Ovary (tissue), 10 donors: ENCODE measurements at places on chromosomes 7 and 10. TPM values are rescaled to one million over a fixed set of nuclear protein-coding genes. Genes with fewer than 3 reads are reported as not detected.

- H3K27me3 ChIP-seq, result no peaks in the 10 kb centered on the region
- no peaks in the 10 kb centered on the region for H3K4me1 ChIP-seq
- no peak overlapping the region for H3K27ac ChIP-seq
Observed at GRCh38 chr10:126456632-126457031, 68.4 kb upstream of the ADAM12 start.

DNA sequence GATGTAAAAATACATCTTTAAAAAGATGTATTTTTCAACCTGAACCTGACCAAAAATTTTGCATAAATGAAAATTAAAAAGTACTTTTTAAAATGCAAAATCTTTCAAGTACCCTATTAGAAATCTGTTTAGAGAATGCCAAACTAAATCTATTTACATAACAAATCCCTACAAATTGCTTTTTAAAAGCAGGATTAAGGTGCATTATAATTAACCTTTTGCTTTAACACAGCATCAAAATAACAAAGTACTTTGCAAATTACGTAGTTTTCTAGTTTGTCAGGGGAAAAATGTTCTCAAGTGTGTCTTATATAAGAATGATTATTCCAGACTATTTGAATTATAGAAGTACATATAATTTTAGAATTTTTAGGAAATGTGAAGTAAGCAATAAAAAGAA, 160.8 kb downstream of the VPS50 start:
- no peak for DNase-seq
- no peaks in the 10 kb centered on the region for H3K27me3 ChIP-seq
- no peaks in the 10 kb centered on the region for H3K4me1 ChIP-seq

GRCh38 chr10:129707406-129708388, 240.7 kb downstream of the MGMT start:
- H3K27me3 ChIP-seq, result no peaks in the 10 kb centered on the region
- DNase-seq, result no peak
- H3K4me3 ChIP-seq, result no peak overlapping the region
- H3K27ac ChIP-seq, result no peak overlapping the region

The CALHM1 gene
- not detected for total RNA-seq

The AZGP1 gene
- total RNA-seq, result 2.3 TPM
